ENCODE measurements at places on chromosomes 11 and 22.

DNA sequence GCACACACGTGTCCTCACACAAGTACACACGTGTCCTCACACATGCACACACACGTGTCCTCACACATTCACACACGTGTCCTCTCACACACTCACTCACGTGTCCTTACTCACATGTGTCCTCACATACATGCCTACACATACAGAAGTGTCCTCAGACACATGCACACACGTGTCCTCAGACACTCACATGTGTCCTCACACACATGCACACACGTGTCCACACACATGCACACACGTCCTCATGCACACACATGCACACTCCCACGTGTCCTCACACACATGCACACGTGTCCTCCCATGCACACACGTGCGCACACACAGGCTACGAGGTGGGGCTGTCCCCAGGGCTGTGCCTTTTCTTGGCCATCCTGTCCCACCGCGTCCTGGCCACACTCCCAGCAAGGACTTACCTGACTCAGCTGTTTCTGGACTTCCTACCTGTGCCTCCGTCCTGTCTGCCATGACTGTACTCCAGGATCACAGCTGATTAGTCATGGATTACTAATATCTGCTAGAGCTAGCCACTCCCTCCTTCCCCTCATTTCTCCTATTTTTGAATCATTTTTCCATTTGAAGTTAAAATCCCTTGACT, 990.2 kb downstream of the BRD1 start:
- no peak for DNase-seq

- DNase-seq: no peak
Observed at GRCh38 chr22:20472629-20473442, 22.8 kb downstream of the KLHL22 start.

DNA sequence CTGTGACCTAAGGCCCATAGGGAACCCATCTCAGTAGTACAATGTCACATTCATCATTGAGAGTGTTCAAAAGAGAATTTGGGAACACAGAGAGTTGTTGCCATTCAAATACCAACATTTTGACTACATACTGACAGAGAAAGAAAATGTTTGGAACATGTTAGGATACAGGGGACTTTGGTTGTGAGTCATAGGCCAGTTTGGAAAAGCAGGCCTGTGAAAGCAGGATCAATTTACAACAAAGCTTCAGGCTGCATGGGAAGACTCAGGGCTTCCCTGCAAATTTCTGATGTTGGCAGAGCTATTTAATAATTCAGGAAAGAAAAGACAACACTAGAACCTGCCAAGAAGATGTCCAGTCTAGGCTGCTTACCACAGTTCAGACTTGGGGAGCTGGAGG, 374 bp downstream of the NLRP10 start:
- DNase-seq: peak; percentile 21

DNA sequence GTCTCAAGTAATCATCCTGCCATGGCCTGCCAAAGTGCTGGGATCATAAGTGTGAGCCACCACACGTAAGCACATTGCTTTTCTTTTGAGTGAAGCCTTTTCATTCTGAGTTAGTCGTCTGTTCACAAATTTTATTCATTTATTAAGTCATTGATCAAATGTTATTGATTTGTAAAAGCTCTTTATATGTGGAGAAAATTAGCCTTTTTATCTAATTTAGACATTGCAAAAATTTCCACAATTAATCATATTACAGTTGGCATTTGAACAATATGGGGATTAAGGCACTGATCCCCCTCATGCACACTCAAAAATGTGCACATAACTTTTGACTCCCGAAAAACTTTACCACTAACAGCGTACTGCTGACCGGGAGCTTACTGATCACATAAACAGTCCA, 7.5 kb upstream of the EMID1 start:
- no peak for DNase-seq

Data from astrocyte of the hippocampus (primary cell).